ENCODE measurements at places on chromosomes 12 and 14.
A peak's percentile ranks its signal among the peaks of the same experiment; 100 is the strongest.

DNA sequence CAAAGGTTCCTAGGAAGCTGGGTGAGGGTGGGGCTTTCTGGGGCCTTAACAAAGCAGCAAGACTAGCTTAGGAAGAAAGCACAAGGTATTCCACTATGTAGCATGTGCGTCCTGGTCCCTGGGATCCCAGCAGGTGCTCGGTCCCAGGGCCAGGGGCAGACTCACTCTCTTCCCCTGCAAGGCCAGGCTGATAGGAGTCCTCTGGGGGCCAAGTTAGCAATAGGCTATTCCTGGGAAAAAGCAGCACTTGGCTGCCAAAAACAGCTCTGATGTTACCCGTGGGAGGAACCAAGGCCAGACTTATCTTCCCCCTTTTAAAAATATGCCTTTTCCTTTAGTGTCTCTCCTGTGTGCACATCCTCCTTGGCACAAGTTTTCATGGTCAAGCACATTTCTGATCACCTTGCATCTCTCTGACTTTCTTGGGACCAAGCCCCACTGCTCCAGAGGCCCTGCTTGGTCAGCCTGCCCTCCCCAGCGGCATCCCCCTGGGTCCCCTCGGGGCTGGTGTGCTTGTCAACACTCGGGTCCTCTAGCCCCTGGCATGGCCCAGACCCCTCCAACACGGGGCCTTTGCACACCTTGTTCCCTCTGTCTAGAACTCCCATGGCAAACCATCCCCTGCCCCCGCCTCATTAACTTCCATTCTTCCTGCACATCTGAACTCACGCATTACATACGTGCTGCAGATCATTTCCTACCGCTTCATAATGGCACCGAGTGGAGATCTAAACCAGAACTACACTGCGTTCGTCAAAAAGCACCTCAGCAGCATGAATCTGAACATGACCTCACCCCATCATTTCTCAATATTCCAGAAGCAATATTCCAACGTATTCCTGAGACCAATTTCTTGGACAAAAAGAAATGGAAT lies 21.9 kb downstream of the CCDC92 start:
- DNase-seq = no peak

GRCh38 chr12:10663869-10664268 lies 10.0 kb downstream of the STYK1 start:
- DNase-seq = no peak

- DNase-seq = no peak
Measured at GRCh38 chr12:58931518-58931917, 11.2 kb upstream of the LRIG3 start.

DNA sequence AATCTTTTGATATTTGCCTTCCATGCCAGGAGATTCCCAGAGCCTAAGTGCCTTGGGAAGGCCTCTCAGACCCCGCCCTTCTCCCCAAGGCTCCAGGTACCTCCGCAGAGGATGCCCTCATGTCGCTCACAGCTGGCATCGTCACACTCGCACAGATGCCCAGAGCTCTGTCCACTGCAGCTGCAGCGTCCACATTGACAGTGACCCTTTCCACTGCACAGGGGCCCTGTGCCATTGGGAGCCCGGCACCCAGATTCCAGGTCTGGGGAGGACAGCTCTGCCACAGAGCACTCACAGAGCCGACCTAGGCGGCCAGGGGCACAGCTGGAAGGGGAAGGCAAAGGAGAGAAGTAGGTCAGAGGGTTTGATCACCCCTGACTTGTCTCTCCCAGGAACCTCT lies 12.3 kb upstream of the CSAD start:
- no peak for DNase-seq

GRCh38 chr12:109777544-109777943 lies 55.7 kb downstream of the TRPV4 start:
- peak; percentile 26 for DNase-seq

DNA sequence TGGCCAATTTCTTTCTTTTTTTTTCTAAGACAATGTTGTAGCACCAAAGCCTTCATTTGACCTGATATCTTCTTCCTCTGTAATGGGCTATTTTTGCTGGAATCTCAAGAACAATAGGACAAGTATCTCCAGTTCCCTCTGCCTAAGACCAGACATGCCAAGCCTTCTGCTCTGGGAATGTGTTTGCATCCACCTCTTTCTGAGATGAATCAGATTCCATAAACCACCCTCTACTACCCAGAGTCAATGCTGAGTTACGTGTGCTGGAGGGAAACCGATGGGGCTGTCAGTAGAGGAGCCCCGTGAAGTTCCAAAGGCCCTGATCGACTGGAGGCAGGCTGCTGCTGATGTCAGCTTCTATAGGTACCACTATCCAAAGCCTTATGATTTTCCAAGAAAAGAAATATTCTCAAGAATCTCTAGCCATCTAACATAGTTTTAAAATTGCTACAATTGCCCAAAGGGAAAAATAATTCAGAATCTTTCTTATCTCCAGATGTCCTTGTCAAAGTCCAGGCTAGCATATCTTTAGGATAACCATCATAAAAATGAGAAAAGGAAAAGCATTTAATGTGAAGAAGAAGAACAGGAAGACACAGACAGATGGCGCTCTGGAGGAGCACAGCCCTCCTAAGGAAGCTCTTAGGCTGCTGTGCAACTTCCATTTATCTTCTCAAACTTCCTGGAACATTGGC lies 101.9 kb downstream of the SLC8A3 start:
- no peak for DNase-seq

GRCh38 chr14:90409209-90409730 lies 12.4 kb downstream of the CALM1 start:
- no peak for DNase-seq

DNA sequence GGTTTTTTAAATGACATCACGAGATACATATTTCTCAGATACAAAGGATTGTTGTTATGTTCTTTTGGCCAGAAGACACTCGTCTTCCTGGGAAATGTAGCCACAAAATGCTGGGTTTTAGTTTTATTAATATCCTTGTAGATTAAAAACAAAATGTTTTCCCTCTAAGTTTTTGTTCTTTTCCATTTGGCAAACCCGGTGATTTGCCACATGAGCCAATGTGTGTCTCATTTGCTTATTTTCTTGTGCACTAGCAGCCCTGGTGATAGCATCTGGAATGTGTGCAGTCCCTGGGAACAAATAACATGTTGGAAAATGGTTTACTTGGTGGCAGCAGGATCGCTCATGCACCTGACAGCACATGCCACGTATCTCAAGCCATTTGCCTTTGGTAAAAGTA lies 61.0 kb downstream of the HMGA2 start:
- DNase-seq = no peak

DNA sequence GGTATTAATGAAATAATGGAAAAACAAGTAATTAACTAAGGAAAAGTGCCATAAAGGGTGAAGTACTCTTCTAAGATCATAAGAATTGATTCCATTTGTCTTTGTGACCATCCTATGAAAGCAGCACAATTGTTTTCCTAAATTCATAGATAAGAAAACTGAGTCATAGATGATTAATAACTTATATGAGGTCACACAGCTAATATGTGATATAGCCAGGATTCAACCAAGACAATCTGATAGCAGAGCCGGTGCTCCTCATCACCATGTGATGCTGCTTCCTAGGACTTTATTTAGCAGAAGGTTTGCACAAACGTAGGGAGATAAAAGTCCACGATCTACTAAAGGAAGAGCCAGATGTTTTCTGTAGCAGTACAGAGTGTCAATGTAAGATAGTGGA lies 181.5 kb upstream of the SYT1 start:
- no peak for DNase-seq

- peak; percentile 44 for DNase-seq
Measured at GRCh38 chr12:54701940-54702592, 53.9 kb upstream of the DCD start.

GRCh38 chr12:93734784-93735183 lies 57.6 kb downstream of the CRADD start:
- DNase-seq = no peak

GRCh38 chr12:49609875-49610154 lies 4.4 kb upstream of the FAM186B start:
- no peak for DNase-seq

DNA sequence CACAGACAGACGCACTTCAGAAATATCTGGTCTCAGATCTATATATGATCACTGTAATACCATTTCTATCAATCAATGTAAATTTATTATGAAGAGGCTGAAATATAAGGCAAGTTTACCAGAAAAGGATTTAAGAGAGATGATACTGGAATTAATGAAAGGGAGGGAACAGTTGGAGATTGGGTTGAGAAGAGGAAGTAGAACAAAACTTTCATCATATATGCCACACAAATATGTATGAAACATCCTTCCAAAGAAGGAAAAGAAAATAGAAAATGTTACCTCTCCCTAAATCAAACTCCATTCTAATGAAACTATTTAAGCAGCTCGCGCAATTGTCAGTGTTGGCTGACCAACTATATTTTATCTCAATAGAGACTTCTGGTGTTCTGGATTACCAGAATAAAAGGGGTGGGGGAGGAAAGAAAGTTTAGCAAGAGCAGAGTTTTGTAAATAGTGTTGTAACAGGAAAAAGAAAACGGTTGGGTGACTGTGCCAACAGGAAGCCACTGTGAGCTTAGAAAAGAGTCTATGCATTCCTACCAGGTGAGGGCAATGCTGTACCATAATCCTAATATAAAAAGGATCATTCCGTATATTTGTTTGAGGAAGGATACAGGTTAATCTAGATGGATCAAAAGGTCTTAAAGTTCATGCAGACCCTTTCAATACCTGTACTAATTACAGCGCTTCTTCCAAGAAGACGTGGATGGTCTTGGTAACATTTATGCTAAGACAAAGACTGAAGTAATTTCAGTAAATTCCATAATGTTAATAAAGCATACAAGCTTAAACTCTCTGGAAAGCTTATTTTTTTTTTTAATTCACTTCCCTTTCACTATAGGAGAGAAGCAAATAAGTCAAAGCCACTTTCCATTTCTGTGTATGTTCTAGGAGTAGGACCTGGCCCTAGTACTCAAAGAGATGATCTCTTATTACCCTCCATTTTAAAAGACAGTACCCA lies 14.5 kb upstream of the LLPH start:
- DNase-seq = no peak

DNA sequence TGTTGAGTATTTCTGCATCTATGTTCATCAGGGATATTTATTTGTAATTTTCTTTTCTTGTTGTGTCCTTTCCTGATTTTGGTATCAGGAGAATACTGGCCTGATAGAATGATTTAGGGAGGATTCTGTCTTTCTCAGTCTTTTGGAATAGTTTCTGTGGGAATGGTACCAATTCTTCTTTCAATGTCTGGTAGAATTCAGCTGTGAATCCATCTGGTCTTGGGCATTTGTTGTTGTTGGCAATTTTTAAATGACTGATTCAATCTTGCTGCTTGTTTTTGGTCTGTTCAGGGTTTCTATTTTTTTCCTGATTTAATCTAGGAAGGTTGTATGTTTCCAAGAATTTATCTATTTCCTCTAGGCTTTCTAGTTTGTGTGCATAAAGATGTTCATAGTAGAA lies 170.9 kb upstream of the PDE3A start:
- DNase-seq = no peak

GRCh38 chr12:401235-402028 lies at the start of gene CCDC77:
Gene CCDC77 (plus strand): TSS chr12:401644. CDS start chr12:409384, 7,740 bp downstream.
- DNase-seq = peak; percentile 94

DNA sequence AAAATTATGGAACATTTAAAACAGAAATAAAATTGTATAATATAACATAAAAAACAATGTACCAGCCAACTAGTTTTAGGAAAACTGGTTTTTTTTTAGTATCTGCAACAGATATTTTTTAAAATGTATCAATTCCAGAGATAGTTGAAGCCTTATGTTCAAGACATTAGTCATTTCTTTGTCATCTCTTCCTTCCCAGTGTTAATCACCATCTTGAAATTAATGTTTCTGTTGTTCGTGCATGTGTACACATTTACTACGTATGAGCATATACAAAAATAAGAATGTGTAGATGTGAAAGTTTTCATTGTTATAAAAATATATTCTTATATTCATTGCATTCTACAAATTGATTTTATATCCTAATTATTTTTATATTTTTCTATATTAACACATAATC lies 1062.1 kb downstream of the SLC6A15 start:
- DNase-seq = no peak

GRCh38 chr14:22112004-22112403 lies 438.4 kb upstream of the OR4E1 start:
- no peak for DNase-seq

DNA sequence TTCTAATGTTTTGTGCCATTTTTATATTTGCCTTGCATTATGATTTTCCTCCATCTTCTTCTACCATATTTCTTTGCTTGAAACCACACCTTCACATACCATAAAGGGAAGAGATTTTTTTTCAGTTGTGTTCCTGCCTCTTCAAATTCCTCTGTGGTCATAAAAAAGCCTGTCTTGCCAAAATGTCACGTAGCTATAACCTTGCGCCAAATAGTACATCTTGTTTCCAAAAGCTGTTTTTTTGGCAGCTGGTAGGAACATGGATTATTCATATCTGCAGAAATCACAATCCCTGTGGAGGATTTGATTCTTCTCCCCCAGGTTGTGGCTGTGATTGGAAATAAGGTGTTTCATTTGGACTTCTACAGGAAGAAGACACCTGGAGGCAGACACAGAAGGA lies 133.6 kb upstream of the SLC35F4 start:
- DNase-seq = no peak

- DNase-seq = no peak
Measured at GRCh38 chr14:98237939-98238338, 1034.1 kb downstream of the BCL11B start.

- peak; percentile 61 for DNase-seq
Measured at GRCh38 chr12:54958048-54958658, 26.4 kb downstream of the TESPA1 start.

GRCh38 chr14:103207388-103208072 lies 84.3 kb downstream of the TNFAIP2 start:
- no peak for DNase-seq

DNA sequence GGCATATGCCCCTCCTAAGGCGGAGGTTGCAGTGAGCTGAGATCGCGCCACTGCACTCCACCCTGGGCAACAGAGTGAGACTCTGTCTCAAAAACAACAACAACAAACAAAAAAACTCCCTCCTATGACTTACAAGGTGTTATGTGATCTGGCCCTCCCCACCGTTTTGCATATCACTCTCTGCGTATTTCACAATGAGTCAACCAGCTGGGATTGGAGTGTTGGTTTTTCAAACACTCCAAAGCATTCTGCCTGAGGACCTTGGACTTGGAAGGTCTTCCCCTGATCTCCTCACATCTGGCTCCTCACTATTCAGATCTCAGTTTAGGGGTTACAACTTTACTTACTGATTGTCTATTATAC lies 14.0 kb downstream of the MANSC1 start:
- DNase-seq = no peak

DNA sequence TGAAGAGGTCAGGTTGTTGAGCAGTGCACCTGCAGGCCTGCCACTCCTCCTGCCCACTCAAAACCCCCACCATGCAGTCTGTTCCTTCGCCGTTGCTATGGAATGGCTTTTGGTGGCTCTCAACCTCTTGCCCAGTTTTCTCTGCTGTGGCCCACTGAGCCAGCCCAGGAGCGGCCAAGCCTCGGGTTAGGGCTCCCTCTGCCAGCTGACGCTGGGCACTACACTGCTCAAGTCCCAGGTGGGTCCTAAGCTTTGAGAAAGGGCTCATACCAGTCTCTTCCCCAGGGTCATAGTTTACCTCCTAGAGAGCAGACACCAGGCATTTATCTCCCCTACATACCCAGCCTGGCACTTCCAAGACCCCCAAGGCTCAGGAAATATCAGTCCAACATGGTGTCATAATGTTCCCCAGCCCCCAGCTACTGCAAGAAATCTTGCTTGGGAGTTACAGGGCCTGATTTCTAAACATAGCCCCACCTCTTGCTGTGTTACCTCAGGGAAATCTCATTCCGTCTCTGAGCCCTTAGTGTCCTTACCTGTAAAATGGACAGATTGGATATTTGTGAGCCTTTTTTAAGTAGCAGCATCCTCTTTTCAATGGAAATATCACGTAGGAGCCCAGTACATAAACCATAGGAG lies 59.4 kb downstream of the TSPAN11 start:
- no peak for DNase-seq

- no peak for DNase-seq
Measured at GRCh38 chr14:92728759-92729364, 19.6 kb downstream of the LGMN start.
